ENCODE measurements at places on chromosomes 13 and 19. TPM values are rescaled to one million over a fixed set of nuclear protein-coding genes. Genes with fewer than 3 reads are reported as not detected.

- H3K27ac ChIP-seq: no peak overlapping the region
- DNase-seq: no peak
- no peaks in the 10 kb centered on the region for H3K36me3 ChIP-seq
- no peak overlapping the region for H3K4me3 ChIP-seq
- no peaks in the 10 kb centered on the region for H3K4me1 ChIP-seq
Observed at GRCh38 chr19:40530091-40530901, 46.4 kb upstream of the SHKBP1 start.

KLK8 gene
- total RNA-seq: not detected

DNA sequence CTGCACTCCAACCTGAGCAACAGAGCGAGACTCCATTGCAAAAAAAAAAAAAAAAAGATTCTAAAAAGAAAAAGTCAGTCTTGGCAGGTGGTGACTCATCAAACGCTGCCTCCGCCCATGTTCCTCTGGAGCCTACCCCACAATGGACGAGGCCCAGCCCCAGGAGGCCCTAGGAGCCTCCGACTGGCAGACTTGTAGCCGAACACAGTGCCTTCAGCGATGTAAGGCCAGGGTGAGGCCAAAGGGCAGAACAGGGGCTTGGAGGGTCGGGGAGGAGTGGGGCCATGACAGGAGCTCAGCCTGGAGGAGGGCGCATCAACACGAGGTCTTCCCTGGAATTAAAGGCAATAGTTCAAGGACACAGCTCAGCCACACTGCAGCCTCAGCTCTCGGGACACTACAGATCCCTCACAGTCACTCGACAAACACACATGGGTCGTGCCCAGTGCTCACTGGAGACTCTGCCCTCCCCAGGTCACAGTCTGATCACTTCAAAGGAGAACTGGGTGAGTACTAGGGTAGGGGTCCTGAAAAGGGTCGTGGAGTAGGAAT is 5.1 kb downstream of the USE1 start:
- no peaks in the 10 kb centered on the region for H3K36me3 ChIP-seq
- peak; percentile 47 for DNase-seq
- no peaks in the 10 kb centered on the region for H3K27me3 ChIP-seq
- H3K4me3 ChIP-seq: no peak overlapping the region
- H3K4me1 ChIP-seq: peaks cover 14% of the 10 kb centered on the region

DNA sequence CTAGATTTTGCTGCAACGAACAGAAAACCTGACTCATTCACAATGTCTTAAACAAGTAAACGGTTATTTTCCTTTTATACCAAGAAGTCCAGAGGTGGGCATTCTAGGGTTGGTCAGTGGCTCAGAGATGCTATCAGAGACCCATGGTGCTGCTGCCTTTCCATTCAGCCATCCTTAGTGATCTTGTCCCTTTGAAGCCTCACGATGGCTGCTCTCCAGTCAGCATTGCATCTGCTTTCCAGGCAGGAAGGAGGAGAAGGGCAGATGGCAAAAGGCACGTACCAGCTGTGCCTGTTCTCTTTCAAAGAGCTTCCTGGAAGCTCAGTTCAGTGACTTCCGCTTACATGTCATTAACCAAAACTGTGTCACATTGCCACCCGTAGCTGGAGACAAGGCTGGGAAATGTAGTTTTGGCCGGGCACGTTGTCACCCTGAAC is 30.1 kb downstream of the WDFY2 start:
- no peaks in the 10 kb centered on the region for H3K36me3 ChIP-seq
- DNase-seq: no peak
- no peak overlapping the region for H3K4me3 ChIP-seq
- no peak overlapping the region for H3K27ac ChIP-seq
- H3K4me1 ChIP-seq: peaks cover 10% of the 10 kb centered on the region

GRCh38 chr19:39949026-39949747 is 14.8 kb upstream of the FCGBP start:
- no peaks in the 10 kb centered on the region for H3K27me3 ChIP-seq
- no peaks in the 10 kb centered on the region for H3K36me3 ChIP-seq
- H3K4me1 ChIP-seq: peaks cover 5% of the 10 kb centered on the region
- no peak for DNase-seq
- no peak overlapping the region for H3K4me3 ChIP-seq

DNA sequence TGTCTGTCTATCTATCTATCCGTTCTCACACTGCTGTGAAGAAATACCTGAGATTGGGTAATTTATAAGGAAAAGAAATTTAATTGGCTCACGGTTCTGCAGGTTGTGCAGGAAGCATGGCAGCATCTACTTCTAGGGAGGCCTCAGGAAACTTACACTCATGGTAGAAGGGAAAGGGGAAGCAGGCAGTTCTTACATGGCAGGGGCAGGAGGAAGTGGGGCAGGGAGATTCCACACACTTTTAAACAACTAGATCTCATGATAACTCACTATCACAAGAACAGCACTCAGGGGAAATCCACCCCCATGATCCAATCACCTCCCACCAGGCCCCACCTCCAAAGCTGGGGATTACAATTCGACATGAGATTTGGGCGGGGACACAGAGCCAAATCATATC is 105.3 kb downstream of the SLC10A2 start:
- H3K27me3 ChIP-seq: peaks cover 81% of the 10 kb centered on the region
- H3K27ac ChIP-seq: no peak overlapping the region
- H3K4me1 ChIP-seq: no peaks in the 10 kb centered on the region
- no peak overlapping the region for H3K4me3 ChIP-seq
- no peak for DNase-seq

- no peak overlapping the region for H3K27ac ChIP-seq
- no peaks in the 10 kb centered on the region for H3K27me3 ChIP-seq
- no peak overlapping the region for H3K4me3 ChIP-seq
Observed at GRCh38 chr19:45273521-45273855, 22.4 kb downstream of the MARK4 start.

GRCh38 chr19:51224163-51224641 is 678 bp upstream of the CD33 start:
- no peaks in the 10 kb centered on the region for H3K36me3 ChIP-seq
- no peak for DNase-seq
- H3K4me1 ChIP-seq: no peaks in the 10 kb centered on the region
- no peak overlapping the region for H3K4me3 ChIP-seq
- H3K27me3 ChIP-seq: peaks cover 78% of the 10 kb centered on the region

IRGC gene
- not detected for total RNA-seq

ELSPBP1 gene
- not detected for total RNA-seq
